Activated CD4-positive, alpha-beta T cell treated with anti-CD3 and anti-CD28 coated beads for 48 hours (primary cell): ENCODE measurements at places on chromosomes 1 and 21.

DNA sequence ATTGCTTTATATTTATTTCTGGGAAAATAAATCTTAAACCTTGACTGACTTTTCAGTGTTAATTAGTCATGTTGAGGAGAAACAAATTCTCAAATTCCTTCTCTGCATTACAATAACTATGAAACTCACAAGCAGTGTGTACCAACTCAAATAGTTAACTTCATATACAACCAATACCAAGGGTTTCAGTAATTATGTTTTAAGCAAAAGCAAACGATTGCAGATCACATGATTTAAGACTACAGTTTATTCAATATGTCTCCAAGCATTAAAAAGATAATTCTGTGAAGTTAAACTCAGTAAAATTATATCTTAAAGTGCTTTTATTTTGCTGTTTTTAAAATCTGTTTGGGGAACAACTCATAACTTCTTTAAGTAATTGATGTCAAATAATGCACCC, 28.6 kb downstream of the PCSK9 start:
- DNase-seq = no peak

GRCh38 chr1:235873045-235873444, 6.3 kb upstream of the LYST start:
- peak; percentile 56 for DNase-seq

DNA sequence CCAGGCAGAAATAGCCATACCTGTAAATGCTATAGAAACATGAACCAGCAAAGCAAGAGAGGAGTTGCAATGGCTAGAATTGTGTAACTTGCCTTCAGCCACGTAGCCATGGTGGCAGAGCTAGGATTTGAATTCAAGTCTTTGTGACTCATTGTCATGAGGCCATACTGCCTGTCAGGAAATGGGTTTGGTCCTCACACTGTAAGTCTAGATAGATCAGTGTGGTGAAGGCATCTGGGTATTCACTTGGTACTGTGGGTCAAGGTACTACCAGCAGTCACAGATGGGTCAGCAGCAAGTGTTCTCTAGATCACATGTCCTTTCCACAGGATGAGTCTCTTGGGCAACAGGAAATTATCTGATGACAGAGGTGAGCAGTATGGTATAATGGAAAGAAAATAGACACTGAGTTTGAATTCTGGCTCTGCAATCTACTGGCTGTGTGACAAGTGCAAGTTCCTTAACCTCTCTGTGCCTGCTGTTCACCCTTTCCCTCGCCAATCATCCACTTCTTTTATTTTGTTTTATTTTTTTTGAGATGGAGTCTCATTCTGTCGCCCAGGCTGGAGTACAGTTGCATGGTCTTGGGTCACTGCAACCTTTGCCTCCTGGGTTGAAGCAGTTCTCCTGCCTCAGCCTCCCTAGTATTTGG, 36.9 kb downstream of the FGGY start:
- DNase-seq = no peak

DNA sequence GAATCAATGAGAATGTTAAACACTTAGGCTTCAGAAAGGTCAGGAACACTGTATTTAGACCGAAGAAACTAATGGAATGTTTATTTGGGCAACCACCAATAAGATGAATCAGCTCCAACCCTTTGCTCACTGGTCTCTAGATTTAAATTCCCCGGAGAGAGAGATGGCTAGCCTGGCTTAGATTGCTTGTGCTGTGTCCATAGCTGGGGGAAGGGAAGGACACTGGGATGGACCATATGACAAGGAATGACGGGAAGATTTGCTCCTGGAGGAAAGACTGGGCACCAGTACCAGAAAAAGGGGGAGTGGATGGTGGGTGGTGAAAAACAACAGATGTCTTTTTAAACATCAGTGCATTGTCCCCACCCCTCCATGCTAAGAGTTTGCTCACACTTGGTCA, 426.6 kb downstream of the DUSP10 start:
- no peak for DNase-seq

DNA sequence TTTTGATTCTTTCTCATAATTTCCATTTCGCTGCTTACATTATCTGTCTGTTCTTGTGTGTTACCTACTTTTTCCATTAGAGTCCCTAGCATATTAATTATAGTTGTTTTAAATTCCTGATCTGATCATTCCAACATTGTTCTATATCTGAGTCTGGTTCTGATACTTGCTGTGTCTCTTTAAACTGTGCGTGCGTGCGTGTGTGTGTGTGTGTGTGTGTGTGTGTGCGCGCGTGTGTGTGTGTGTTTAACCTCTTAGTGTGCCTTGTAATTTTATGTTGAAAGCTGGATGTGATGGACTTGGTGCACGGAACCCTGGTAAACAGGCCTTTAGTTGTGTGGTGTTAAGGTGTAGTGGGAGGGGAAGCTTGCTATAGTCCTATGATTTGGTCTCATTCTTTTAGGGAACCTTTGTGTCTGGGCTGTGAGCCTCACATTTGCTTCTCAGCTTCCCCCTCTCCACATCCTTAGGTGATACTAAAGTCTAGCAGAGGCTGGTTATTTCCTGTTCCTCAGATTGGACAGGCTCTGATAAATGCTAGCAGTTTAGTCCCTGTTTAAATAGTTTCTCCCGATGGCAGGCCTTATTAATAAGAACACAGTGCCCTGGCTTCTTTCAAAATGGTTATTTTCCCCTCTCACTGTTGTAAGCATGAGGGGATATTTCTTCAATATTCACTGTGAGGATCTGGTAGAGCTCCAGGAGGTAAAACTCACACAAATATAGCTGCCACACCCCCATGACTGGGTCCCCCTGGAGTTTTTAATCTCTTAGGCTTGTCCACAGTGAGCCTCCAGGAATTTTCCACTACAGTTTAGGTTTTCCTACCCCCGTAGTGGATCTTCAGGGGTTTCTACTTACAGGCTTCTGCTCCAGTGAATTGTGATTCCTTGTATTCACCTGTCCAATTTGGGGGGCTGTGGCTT, 118.3 kb downstream of the GALNT2 start:
- no peak for DNase-seq

DNA sequence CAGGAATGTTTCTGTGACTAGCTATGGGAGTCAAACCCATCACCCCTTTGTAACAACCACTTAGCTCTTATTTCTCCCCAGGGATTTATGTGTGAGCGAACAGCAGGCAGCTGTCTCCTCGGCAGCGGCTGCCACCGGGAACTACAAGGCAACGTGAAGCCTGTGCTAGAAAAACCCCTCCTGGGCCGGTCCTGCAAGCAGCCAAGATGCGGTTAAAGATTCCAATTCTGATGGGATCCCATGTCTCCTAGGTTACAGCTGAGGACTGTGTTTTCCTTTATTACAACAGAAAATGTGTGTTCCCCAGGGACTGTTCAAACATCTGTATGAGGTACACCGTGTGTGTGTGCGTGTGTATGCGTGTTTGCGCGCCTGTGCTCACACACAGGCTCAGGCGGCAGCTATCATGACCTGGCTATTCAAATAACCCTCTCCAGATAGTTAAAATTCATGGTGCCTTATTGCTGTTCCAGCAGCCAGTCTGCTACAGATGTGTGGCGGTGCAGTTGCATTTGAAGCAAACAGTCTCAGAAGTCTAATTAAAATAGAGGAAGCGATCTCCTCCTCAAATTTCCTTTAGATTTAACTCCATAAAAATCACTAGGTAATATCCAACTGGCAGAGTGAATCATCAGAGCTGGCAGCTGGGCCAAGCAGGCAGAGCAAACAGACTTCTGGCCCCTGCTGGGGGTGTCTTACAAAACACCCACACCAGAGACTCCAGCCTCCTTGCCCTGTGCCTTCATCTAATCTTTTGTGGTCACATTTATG, 68.0 kb downstream of the LMX1A start:
- DNase-seq = no peak

DNA sequence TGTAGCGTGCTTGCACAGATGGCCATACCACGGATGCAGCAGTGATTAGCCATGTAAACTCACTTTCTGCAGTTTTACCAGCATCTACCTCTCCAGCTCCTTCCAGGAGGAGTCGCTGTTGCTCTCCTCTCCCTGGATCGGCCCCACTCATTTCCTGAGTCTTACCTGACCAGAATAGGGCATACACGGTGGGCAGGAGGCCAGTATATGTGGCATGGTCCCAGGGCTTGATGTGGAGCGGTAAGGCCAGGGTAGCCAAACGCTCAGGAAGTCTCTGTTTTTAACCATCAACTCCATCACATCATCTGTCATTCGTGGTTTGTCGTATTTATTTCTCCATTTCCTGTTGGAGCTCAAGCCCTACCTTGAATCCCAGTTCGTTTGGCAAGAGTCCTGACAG, 163.4 kb upstream of the USP24 start:
- peak; percentile 62 for DNase-seq

DNA sequence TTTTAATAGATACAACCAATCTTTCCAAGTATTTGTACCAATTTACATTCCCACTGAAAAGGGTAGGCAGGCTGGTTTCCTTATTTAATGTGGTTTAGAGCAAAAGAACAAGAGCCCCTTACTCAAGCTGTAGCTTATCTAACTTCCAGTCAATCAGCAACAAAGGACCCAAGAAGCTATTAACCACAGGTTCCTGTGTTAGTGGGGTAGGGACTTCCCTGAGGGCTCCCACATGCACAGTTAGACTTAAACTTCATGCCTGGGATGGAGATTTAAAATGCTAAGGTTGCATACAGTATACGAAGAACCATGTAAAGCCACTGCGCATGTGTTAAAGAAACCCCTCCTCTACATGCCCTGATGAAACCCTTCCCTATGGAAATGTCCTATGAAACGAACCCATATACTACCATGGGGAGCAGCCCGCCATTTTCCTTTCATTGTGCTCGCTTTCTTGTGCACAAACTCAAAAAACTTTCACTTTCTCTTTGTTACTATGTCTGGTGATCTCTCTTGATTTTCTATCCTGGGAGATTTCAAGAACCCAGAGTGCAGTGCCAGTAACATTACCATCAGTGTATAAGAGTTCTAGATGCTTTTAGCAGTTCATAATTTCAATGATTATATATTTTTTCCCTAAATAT, 23.3 kb upstream of the ST6GALNAC5 start:
- DNase-seq = no peak

DNA sequence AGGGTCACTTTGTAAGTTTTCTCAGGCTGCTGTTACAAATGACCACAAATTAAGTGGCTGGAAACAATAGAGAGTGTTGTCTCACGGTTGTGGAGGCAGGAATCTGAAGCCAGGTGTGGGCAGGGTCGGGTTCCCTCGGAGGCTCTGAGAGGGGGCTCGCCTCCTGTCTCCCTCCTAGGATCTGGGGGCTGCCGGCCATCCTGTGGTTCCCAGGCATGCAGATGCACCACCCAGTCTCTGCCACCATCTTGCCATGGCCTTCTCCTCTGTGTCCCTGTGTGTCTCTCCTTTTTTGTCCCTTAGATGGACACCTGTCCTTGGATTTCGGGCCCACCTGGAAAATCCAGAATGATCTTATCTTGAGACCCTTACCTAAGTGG, 4.8 kb downstream of the TP73 start:
- no peak for DNase-seq

DNA sequence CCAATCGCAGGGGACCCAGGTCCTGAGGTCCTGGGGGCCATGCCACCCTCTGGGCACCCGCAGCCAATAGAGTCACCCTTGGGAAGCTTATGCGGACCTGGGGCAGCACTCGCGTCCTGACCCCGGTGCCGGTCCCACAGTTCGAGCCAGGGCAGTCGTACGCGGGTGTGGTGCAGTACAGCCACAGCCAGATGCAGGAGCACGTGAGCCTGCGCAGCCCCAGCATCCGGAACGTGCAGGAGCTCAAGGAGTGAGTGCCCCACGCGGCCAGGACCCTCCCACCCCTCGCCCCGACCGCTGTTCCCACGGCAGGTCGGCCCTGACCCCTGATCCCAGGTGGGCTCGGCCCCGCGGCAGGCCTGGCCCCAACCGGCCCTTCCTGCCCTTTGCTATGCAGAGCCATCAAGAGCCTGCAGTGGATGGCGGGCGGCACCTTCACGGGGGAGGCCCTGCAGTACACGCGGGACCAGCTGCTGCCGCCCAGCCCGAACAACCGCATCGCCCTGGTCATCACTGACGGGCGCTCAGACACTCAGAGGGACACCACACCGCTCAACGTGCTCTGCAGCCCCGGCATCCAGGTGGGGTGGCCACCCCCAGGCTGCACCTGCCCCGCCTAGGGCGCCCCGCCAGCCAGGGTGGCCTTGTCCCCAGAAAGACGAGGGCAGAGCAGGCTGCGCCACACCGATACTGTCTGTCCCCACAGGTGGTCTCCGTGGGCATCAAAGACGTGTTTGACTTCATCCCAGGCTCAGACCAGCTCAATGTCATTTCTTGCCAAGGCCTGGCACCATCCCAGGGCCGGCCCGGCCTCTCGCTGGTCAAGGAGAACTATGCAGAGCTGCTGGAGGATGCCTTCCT, 20.5 kb downstream of the COL6A1 start:
- DNase-seq = no peak

- DNase-seq = no peak
Observed at GRCh38 chr1:212520746-212521145, 87.8 kb upstream of the ATF3 start.

- no peak for DNase-seq
Observed at GRCh38 chr1:205315008-205315618, 6.4 kb downstream of the NUAK2 start.

DNA sequence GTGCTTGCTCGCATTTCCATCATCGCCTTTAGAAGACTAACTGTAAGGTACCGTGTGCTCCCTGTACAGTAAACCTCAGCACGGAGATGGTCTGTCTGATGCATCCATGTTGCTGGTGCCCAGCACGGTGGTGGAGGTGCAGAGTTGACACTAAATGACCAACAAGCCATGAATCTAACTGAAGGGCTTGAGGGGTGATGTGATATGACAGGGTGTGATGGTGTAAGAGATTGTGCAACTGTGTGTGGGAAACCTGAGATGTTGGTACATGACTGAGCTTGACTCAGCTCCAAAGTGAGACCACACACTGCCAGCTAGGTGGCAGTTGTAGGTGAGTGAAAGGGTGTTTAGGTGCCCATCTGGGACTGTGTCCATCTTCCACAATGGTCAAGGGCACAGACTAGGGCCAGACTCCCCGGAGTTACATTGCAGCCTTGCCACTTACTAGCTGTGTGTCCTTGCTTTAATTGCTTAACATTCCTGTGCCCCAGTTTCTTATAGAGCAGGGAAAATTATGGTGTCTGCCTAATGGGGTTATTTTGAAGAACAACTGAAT, 21.4 kb downstream of the SLC2A1 start:
- DNase-seq = peak; percentile 35

- DNase-seq = no peak
Observed at GRCh38 chr21:36563341-36563926, 83.5 kb upstream of the CLDN14 start.

DNA sequence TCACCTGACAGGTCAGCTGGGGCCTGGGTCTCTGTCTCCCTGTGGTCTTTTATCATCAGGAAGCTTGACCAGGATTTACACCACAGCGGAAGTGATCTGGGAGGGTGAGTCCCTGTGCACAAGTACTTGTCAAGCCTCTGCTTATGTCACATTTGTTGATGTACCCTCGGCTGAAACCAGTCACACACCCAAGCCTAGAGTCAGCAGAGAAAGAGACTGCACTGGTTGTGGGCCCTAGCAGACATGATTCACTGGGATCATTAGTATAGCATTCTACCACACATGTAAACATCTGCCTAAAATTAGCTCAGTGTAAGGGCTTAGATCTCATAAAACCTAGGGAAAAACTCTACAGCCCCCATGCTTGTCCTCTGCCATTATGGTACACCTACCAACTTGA, 79.3 kb upstream of the LAMC2 start:
- no peak for DNase-seq
